ENCODE measurements at places on chromosomes 1 and 21. TPM values are rescaled to one million over a fixed set of nuclear protein-coding genes. Genes with fewer than 3 reads are reported as not detected.

The CHI3L1 gene
- total RNA-seq = 0.40 TPM

DNA sequence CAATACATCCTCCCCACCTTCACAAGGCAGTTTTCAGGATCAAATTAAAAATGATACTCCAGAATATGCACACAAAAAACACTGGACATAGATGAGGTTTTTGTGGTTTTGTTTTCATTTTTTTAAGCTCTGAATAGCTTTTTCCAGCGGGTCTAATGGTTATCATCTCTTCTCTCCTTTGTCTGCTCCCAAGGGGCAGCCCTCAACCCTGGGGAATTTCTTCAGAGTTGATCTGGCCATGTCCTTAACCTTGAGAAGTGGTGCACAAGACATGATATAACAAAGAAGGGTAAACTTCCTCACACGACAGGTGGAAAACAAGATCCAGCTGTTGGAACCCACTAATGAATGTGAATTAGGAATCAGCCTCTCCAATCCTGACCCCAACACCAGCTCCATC is 1.5 kb upstream of the CD244 start:
- no peak for DNase-seq

DNA sequence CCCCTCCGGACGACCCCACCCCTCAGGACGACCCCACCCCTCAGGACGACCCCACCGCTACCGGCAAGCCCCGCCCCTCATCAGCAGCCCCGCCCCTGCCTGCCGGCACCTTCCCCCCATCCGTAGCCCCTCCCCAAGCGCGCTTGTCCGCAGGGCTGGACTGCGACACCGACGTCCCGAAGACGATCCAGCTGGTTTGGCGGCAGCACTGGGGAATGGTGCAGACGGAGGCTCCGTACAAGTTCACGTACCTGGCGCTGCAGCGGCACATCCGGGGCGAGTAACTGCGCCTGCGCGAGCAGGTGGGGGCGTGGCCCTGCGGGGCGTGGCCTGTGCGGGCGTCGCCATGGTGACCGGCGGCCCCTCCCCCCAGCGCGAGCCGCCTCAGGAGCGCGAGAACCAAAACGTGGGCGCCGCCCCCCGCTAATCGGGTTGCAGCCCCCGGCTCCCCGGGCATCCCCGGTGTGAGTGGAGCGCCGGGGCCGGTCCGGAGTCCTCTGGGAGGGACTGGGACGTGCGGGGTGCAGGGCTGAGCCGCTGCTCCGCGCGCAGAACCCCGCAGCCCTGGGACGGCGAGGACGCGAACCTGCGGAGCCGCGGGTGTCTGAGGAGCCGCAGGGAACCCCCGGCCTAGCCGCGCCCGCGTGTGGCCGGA is 4.9 kb downstream of the RNF223 start:
- DNase-seq = peak; percentile 83

- DNase-seq = no peak
Observed at GRCh38 chr1:96749618-96750017, 28.0 kb downstream of the PTBP2 start.

GRCh38 chr1:78737241-78737640 is 87.6 kb downstream of the IFI44 start:
- no peak for DNase-seq
